ENCODE measurements at places on chromosomes 5 and 9.

DNA sequence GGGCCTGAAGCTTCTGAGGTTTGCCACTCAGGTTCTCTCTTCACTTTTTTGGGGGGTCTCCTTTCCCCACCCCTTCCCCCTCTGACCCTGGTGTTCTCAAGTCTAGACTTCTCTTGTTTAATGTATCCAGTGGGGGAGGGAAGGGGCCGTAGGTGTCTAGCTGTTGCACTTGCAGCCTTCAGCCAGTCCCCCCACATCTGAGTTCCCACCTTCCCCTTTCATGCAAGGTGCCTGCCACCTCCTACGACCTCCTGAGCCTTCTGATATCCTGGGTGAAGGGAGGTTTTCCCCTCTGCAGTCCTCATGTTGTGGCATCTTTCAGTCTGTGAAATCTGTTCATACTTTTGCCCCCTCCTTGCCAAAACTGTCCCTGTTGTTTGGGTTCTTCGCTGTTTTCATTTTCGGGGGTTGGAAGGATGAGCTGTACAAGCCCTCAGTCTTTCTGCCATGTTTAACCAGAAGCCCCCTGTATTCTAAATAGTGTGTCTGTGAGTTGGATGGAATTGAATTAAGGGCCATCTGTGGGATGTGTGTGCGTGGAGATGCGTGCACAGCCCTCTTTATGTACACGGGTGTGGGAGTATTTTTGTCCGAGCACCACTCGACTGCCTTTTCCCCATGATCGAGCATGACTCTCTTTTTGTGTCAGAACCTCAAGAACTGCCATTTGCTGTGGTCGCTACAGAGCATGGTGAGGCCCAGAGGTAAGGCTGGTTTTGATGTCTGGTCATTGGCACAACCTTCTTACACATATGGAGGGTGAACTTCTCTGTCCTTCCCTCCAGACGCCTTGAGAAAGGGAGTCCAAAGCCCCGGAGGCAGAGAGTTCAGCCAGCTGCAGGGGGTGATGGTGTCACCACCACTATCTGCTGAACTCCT is 23.6 kb downstream of the PRRC2B start:
- DNase-seq = no peak

GRCh38 chr5:140603734-140604133 is 29.2 kb downstream of the CD14 start:
- DNase-seq = no peak

DNA sequence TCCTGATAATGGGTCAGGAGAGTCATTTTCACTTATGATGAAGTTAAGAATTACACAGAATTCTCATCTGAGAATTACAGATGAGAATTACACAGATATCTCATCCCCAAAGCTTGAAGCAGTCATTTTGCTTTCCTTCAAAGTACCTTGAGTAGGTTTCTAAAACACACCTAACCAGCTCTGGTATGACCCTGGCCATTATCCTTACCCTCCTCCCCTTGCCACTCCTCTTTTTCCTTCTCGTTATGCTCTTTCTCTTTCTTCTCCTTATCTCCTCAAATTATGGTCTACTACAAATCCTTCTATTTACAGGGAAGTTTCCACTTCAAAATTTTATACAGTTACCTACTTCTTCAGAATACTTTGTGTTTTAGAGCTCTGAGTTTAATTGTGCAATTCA is 44.5 kb downstream of the MEF2C start:
- no peak for DNase-seq

- DNase-seq = no peak
These were observed 264.2 kb downstream of the MAST4 start for GRCh38 chr5:66860199-66860975.

- DNase-seq = no peak
These were observed 229.4 kb downstream of the ADAMTSL1 start for GRCh38 chr9:18703151-18703900.

- DNase-seq = no peak
These were observed 251.1 kb downstream of the EBF1 start for GRCh38 chr5:158848634-158849033.

DNA sequence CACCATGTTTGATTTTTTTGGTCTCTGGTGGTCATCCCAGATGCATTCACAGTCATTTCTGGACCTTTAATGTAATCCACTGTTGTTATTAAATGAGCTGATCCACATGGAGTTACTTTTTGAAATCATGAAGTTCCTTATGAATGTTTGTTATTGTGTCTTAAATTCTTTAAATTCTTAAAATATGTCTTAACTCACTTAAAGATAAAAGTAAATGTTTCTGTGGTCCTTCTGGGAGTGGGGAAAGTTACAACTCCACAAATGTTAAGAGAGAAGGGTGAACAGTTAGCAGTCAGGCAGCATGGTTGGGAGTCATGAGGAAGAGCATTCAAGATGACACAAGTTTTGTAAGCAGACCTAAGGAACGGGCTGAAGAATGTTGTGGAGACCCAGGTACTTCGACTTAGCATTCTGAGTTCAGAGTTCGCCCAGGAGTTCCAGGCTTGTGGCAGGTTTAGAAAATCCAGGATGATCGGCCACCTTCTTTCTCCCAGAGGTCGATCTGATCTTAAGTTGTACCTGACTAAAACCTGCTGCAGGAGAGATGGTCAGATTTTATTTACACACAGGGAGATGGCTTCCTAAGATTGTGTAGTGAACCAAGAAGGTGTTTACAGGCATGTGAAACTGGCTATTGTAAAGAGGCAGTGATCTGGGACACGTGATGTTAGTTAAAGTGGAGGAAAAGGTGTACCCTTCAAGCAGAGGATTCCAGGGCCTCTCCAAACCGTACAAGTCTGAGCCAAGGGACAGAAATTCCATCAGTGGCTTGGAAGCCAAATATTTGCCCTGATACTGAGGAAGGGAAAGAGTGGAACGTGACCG is 17.2 kb downstream of the SLC1A1 start:
- DNase-seq = no peak

DNA sequence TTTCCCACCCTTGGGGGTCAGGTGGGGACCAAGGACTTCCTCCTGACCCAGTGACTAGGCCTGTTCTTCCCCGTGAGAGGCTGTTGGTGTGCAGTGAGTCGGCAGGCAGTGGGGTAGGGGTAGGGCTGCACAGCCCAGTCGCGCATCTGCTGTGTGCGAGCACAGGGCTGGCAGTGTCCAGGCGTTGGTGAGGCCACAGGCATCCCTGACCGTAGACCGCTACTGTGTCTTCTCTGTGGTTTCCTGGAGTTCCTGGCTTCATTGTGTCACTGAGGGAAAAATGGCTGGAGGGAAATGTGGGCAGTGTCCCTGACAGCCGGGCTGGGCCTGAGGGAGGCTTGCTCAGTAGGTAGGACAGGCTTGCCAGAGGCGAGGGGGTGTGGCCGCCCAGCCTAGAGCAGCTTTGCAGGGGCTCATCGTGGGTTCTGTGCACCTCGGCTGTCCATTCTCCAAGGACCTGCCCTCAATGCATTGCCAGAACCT is 95.4 kb downstream of the CACNA1B start:
- no peak for DNase-seq

All from NCI-H2029 (cell line).